Karpas-422 (cell line): ENCODE measurements at places on chromosomes 16 and 17.

GRCh38 chr16:23333034-23333579, 31.0 kb downstream of the SCNN1B start:
- no peak for DNase-seq

GRCh38 chr16:52740766-52741165, 193.8 kb upstream of the TOX3 start:
- DNase-seq = no peak

DNA sequence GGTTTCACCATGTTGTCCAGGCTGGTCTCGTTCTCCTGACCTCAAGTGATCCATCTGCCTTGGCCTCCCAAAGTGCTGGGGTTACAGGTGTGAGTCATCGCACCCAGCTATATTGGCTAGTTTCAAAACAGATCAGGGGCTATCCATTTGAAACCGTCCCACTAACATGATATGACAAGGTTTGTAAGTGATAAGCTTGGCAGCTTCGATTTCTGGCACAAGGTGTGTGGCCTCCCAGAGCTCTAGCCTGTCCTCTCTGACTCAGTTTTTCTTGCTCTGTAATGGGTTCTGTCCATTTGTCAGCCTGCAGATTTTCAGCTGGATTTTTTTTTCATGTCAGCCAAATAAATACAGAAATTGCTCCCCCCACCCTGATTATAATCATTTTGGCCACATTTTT, 31.8 kb upstream of the TENT4B start:
- DNase-seq = no peak

DNA sequence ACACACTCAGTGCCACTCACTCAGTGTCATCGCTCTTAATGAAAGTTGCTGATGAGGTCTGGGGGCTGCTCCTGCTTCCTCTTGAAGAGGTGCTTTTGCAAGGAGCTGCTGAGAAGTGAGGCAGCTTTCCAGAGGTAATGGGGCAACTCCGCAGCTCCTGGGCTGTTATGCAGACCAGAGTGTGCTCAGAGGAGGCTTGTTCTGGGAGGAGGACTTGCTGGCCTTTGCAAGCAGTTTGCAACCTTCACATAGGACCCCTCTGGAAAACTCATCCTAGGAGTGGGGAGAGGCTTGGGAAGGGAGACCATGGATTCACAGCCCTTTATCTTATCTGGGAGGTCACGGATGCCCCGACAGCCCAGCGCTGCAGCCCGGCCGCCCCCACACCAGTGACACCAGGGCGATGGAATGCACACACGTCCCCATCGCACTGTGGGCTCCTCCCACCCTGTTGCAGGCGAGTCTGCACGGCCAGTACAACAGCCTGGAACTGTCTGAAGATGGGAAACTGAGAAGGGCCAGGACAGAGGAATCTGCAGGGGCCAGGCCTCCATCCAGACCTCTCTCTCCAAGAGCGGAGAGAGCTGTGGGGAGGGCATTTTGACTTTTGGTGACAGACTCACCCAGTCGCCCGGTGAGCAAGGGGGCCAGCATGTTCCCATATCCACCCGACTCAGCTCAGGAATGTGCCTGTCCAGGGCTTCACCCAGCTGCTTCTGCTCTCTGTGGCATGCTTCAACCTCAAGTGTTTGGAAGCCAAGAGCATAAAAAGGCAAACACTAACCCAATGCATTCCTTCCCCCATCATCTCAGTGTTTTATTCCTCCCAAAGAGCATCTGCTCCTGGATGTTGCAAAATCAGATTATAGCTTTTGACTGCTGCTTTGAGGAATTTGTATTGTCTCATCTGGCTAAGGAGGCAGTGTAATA, 78.6 kb upstream of the ZNF469 start:
- DNase-seq = no peak

DNA sequence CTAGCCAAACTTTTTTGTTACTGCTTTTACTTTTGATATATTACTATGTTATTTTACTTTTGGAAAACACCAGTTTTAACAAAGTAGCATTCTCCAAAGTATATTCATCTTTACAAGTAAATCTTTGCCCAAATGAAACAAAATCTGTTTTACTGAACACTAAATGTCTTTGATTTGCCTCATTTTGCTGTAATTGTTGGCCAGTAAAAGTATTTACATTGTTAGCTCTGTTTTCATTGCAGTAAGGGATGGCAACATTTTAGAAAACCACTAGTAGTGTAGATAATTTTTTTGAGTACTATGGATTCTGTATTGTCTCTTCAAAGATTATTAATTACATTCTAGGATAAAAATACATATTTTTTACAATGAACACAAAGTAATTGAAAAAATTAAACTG, 10.6 kb downstream of the SNTB2 start:
- no peak for DNase-seq
